Stomach (tissue), 19 donors: ENCODE measurements at places on chromosomes 5 and 9. TPM values are rescaled to one million over a fixed set of nuclear protein-coding genes. Genes with fewer than 3 reads are reported as not detected.
A peak's percentile ranks its signal among the peaks of the same experiment; 100 is the strongest.

DNA sequence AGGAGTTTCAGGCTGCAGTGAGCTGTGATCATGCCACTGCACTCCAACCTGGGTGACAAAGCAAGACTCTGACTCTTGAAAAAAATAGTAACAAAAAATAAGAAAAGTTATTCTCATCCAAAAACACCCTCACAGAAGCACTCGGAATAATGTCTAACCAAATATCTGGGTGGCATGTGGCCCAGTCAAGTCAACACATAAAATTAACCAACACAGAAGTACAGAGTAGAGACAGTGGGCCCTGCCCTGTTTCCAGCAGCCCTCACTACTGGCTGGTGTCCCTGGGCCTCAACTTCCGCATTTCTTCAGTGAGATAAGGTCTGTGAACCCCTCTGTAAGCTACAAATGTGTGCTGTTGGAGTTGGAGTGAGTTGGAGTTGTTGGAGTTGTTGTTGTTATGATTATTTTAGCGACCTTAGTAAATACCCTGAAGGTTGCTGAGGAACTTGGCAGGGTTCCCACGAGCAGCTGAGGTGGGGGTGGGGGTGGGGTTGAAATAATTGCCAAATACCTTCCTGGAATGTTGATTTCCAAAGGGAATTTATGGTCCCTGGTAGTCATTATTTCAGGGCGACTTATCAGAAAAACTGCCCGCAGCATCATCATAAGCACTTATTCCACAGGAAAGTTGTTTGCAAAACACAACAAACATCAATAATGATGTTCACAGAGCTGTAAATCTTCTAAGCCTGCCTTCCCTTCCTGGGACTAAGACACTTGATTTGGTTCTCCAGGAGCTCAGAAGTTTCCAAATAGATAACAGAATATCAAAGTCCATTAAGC, 30.2 kb downstream of the C5orf15 start:
- no peaks in the 10 kb centered on the region for H3K36me3 ChIP-seq
- H3K4me1 ChIP-seq = peaks cover 17% of the 10 kb centered on the region
- H3K4me3 ChIP-seq = no peak overlapping the region
- peak overlapping the region; percentile 25 for H3K27ac ChIP-seq
- peak; percentile 51 for DNase-seq

DNA sequence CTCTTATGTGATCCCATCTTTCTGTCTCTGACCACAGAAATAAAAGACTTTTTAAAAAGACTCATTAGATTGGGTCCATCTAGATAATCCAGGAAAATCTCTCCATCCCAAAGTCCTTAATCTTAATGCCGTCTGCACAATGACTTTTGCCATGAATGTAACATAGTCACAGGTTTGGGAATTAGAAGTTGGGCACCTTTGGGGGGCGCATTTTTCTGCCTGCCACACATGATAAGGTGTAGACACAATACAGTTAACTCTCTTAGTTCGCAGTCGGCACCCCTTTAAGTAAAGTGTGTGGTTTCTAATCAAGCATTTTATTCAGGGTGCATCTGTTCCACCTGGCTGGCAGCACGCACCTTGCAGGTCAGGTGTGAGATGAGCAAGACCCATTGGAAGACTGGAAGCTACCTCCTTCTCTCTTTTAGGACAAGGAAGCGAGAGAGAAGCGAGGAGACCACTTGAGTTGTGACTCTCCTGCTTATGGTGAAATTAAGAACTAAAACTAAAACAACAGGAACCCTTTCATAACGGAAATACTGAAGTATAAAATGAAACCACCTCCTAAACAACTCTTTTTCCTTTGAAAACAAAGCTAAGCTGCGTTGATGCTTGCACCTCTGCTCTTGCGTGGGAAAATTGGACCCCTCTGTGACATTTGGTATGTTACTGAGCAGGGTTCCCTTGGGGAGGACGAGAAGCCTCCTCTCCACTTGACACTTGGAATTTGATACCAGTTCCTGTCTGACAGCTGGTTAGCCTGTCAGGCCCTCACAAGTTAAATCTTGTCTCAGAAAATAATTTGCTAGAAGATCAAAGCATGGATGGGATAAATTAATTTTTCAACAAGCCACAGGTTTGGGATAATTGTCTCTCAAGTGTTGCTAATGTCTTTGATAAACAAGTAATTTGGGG, 304.6 kb upstream of the DMRT1 start:
- no peak overlapping the region for H3K27ac ChIP-seq
- H3K36me3 ChIP-seq = no peaks in the 10 kb centered on the region

- no peaks in the 10 kb centered on the region for H3K36me3 ChIP-seq
- H3K4me3 ChIP-seq = no peak overlapping the region
- no peak overlapping the region for H3K27ac ChIP-seq
- no peak for DNase-seq
- H3K27me3 ChIP-seq = no peaks in the 10 kb centered on the region
Observed at GRCh38 chr5:52751137-52751536, 36.6 kb upstream of the ITGA1 start.

CAAP1 gene
- 26.1 TPM for total RNA-seq

SPATA31D4 gene
- total RNA-seq = not detected

- peak overlapping the region; percentile 68 for H3K4me3 ChIP-seq
- H3K27ac ChIP-seq = peak overlapping the region; percentile 83
- no peaks in the 10 kb centered on the region for H3K4me1 ChIP-seq
- DNase-seq = peak; percentile 89
- H3K36me3 ChIP-seq = no peaks in the 10 kb centered on the region
Observed at GRCh38 chr5:72108202-72109061, 1.2 kb downstream of the MAP1B start.
